ENCODE measurements at places on chromosomes 2 and 18.

GRCh38 chr18:46031741-46032140 lies 40.3 kb downstream of the PSTPIP2 start:
- no peak for DNase-seq

DNA sequence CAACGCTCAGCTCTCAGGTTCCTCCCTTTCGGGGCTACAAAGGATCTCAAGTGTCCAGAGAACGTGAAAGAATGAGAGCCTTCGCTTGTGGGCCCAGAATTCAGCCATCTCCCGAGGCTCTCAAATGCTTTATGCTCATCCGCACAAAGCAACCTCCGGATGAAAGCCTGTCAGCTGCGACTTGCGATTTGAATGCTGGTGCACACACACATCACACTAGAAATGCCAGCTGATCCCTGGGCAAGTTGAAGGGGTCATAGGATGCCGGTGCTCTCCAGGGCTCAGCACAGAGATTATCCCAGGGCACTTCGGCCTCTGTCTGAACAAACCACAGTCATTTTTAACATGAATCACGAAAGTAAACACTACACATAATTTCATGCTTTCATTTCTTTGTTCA lies 141.8 kb upstream of the MYT1L start:
- no peak for DNase-seq

DNA sequence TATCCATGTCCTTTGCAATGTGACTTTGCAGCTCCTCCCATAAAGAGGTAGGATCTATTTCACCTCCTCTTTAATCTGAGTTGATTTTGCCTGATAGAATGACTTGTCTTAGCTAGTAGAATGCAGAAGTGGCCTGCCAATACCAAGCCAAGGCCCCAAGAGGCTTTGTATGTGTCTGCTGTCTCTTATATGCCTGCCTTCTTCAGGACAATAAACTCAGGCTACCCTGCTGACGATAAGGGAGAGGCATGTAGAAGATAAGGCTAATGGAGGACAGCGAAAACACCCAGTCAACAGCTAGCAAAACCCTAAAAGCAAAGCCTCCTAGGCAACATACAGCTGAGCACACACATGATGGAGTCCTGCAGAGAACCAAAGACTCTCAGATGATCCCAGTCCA lies 1.8 kb upstream of the ZC3H8 start:
- DNase-seq: no peak

DNA sequence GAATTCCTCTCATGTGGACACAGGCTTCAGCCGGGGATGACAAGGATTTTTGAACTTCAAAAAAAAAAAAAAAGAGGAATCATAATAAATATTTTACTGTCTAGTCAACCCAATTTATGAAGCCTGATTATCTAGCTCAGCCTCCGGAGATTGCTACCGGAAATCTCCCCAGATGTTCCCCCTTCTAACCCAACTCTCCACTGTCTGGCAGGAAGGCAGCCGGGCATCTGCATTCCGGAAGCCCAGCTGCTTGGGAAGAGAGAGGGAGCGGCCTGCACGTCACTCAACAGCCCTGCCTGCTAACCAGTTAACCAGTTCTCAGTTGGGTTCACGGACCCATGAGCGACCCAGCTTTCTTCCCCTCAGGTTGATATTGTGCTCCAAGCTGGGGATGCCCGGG lies 87.2 kb upstream of the POU3F3 start:
- no peak for DNase-seq

DNA sequence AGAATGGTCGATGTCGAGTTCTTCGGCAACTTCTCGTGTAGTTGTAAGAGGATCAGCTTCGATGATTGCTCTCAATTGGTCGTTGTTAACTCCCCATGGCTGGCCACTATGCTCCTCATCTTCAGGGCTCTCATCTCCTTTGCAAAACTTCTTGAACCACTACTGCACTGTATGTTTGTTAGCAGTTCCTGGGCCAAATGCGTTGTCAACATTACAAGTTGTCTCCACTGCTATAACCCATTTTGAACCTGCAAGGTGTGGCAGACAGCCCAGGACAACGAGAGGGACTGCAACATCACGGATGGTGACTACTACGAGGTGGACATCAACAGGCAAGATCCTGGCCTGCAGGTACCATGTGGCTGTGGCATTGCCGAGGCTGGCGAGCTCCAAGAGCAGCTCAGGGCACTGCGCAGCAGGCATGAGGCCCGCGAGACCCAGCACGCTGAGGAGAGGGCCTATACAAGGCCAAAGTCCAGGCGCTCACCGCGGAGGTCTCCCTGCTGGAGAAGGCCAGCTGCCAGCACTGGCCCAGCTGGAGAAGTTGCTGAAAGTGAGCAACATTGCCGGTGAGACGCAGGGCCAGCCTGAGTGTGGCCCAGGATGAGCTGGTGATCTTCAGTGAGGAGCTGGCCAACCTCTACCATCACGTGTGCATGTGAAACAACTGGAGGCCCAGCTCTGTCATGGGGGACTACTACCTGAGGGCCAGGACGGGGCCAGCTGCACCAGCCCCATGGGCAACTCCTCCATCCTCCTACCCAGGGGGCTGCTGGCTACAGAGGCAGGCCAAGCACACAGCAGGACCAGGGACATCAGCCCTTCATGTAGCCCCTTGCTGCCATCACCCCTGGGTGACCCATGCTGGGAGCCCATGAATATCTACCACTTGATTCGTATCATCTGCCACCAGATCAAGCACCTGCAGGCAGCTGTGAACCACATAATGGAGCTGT lies 20.2 kb downstream of the CLK1 start:
- no peak for DNase-seq

DNA sequence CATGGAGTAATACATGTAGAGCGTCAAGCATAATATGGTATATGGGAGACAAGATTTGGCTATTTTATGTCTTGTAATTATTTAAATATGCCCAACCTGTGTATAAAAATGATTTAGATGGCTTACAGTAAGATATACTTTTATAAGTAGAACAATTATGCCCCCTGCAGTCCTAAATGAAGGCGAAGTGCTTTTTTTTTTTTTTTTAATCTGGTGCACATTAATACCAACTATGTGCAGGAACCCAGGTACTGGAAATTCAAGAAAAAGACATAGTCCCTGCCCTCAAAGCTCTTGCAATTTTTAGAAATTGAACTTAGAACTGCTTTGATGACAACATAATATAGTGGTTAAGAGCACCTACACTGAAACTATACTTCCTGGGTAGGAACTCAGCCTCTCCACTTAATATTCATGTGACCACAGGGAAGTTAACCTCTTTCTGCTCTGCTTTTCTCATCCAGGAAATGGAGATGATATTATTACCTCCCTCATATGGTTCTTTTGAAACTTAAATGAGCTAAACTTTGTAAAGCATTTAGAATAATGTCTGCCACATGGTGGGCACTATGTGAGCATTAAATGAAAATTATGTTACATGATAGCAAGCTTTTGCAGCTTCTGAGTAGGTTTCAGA lies 38.1 kb downstream of the AFTPH start:
- peak; percentile 29 for DNase-seq

- peak; percentile 8 for DNase-seq
Measured at GRCh38 chr2:178101321-178102079, 10.7 kb upstream of the RBM45 start.

DNA sequence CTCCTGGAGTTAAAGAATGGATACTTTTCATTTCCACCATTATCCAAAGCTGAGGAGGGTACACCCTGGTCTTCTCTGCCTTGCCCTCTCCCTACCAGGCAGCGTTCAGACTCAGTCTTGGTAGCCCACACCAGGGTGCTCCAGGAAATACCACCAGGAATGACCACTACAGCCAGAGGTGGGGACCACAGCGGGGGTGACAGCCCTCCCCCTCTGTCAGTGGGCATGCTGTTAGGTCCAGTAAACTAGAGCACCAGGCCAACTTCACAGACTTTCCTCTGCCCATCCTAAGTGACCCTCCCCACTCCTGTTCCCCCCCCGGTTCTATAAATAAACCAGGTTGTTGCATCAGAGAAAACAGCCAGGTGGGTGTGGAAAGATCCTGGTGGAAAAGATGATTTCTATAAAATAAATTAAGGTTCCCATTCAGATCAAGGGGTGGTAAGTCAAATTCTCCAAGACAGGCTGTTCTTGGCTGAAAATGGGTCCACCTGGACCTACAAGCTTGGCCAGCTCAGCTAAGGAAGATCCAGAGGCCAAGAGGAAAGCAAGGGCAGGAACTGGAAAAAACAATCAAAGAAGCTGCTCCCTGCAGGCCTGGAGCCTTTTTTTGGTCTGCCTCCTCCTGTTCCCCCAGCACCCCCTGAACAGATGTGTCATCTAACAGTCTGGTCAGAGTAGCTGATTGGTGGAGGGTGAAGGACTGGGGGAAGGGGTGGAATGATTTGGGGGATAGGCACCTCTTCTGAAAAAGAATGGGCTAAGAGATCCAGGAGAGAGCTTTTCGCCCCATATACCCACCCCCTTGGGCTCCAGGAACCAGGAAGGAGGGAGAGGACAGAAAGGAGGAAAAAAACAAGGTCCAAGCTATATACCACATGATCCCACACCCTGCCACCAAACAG lies 2.3 kb downstream of the RAB11FIP5 start:
- no peak for DNase-seq

DNA sequence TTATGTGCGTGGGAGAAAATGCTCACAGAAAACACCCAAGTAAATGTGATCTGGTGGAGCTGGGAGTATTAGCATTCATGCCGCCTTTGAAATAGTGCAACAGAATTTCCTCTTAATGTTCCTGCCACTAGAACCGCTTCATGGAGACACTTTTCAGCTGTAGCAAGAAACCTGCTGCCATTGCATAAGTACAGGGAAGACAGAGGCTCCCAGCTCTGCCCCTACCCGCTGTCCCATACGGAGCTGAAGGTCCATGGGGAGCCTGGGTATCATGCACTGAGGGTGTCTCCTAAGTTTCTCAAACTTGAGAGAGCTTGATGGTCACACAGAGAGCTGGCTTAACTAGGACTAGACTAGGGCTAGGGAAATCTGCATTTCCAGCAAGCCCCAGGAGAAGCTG lies 49.6 kb downstream of the CRIM1 start:
- DNase-seq: no peak

GRCh38 chr2:27497288-27497627 lies 619 bp downstream of the GCKR start:
- DNase-seq: no peak

GRCh38 chr18:39951142-39951720 lies 2003.8 kb upstream of the PIK3C3 start:
- DNase-seq: no peak

- no peak for DNase-seq
Measured at GRCh38 chr2:70977605-70978205, 725 bp upstream of the ANKRD53 start.

GRCh38 chr2:98269274-98269673 lies 77.0 kb upstream of the CNGA3 start:
- peak; percentile 66 for DNase-seq

- no peak for DNase-seq
Measured at GRCh38 chr2:134336921-134337320, 83.0 kb downstream of the MGAT5 start.

GRCh38 chr2:152221839-152222238 lies 46.3 kb upstream of the STAM2 start:
- DNase-seq: no peak

GRCh38 chr2:144194326-144195071 lies 325.4 kb downstream of the ZEB2 start:
- DNase-seq: no peak

GRCh38 chr2:236196366-236196765 lies 28.2 kb upstream of the GBX2 start:
- no peak for DNase-seq

GRCh38 chr2:127610561-127610960 lies 35.4 kb upstream of the GPR17 start:
- no peak for DNase-seq

DNA sequence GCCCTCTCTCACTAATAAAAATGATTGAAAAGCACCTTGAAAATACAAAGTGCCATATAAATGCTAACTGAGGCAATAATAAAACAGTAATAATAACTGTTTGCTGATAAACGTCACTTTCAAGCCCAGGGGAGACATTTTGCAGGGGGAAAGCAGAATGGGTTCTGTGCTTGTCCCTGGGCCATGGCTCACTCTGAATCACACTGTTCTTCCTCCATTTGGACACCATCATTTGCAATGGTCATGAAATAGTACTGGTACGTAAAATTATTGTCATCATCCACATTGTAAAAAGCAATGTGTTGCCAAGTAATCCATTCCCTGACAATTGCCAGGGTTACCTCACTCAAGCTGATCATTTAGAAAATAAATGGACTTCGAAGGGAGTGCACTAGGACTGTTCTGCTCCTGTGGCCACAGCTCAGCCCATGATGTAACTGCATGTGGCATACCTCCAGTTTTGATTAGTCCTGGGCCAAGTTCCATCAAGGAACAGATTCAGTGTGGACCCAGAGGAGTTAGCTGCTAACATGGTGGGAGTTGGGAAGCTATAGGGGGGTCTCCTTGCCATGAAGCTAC lies 508.8 kb upstream of the CELF4 start:
- DNase-seq: no peak

- DNase-seq: no peak
Measured at GRCh38 chr2:202778217-202778616, 93.3 kb downstream of the ICA1L start.

DNA sequence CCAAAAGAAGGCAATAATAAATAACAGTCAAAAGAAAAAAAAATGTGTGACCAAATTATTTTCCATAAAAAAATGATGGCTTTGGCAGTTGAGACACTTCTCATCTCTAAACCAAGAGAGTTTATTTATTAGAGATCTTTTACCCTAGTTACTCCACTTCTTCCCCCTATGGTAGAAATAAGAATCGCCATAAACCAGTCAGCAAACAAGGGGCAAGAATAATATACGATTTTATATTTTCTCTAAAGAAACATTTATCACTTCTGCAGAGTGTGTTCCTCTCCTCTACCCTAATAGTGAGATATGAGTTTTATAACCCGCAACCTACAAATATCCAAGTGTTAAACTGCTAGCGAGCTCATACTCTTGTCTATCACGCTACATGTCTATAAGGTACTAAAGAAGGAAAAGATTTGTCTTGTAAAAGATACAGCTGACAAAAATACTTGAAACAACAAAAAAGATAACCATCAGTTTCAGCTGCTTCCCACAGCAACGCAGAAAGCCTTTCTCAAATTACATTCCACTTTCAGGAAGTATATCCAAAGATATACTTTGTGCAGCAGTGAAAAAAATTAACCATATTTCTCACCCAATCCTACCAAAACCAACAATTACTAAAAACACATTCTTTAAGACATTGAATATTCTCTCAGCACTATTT lies 2.3 kb downstream of the RNF103 start:
- DNase-seq: peak; percentile 8

DNA sequence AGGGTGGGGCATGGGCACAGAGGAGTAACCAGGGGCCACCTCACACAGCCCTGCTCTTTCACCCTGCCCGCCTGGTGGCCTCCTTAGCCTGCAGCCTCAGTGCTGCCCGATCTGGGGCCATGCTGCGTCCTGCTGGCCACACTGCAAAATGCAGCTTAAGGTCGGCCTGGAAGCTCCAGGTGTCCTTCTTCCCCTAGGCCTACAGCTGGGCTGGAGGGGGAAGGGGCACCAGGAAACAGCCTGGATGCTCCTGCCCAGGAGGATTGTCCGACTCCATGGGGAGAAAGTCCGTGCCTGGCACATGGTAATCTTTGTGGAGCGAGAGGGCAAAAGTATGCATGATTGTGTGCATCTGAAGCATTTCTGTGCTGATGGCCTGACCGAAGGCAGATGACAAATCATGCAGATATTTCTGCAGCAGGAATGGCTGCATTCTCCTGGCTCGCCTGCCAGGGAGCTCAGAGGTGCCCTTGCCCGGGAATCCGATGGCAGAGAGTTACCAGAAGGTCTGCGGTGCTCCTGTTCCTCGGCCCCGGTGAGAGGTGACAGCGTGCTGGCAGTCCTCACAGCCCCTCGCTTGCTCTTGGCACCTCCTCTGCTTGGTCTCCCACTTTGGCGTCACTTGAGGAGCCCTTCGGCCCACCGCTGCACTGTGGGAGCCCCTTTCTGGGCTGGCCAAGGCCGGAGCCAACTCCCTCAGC lies 12.8 kb upstream of the ALPP start:
- peak; percentile 37 for DNase-seq

GRCh38 chr18:33022370-33022769 lies 249.5 kb upstream of the KLHL14 start:
- DNase-seq: no peak

Data from SW480 (cell line).